NCI-H1694 (cell line): ENCODE measurements at places on chromosomes 2 and 18.
A peak's percentile ranks its signal among the peaks of the same experiment; 100 is the strongest.

DNA sequence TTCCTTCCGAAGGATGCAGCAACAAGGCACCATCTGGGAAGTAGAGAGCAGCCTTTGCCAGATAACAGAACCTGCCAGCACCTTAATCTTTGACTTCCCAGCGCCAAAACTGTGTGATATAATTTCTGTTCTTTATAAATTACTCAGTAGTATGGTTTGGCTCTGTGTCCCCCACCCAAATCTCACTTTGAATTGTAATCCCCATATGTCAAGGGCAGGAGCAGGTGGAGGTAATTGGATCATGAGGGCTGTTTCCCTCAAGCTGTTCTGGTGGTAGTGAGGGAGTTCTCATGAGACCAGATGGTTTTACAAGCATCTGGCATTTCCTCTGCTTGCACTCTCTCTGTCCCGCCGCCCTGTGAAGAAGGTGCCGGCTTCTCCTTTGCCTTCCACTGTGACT, 899.9 kb downstream of the TRIB2 start:
- DNase-seq: peak; percentile 7

- DNase-seq: no peak
Observed at GRCh38 chr18:24586662-24587360, 126.4 kb downstream of the HRH4 start.

DNA sequence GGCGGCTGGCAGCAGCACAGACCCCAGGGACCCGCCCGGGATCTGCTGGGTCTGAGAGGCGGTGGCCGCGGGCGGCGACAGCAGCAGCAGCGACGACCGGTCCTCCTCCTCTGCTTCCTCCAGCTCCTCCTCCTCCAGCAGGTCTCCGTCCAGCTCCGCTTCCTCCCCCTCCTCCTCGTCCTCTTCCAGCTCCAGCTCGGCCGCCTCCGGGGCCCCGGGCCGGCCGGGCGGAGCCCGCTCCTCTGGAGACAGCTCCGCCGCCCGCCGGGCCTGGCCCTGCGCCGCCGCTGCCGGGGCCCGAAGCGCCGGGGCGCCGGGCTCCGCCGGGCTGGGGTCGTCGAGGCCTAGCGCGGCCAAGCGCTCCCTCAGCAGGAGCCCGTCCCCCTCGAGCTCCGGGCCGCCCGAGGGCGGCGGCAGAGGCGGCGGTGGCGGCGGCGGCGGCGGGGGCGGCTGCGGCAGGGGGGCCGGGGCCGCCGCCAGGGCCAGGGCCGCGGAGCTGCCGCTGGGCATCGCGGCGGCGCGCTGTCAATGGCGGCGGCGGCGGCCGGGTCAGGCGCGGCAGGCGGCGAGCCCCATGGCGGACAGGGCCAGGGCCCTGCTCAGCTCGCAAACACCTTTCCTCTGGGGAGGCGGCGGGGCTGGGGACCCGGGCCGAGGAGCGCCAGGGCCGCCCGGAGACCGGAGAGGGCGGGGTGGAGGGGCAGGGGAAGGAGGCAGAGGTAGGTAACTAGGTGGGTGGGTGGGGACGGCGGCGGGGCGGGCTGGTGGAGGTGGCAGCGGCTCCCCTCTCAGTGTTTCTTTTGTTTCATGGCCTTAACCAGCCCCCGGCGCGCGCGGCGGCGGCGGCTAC, 445 bp downstream of the MEX3C start:
- DNase-seq: no peak

DNA sequence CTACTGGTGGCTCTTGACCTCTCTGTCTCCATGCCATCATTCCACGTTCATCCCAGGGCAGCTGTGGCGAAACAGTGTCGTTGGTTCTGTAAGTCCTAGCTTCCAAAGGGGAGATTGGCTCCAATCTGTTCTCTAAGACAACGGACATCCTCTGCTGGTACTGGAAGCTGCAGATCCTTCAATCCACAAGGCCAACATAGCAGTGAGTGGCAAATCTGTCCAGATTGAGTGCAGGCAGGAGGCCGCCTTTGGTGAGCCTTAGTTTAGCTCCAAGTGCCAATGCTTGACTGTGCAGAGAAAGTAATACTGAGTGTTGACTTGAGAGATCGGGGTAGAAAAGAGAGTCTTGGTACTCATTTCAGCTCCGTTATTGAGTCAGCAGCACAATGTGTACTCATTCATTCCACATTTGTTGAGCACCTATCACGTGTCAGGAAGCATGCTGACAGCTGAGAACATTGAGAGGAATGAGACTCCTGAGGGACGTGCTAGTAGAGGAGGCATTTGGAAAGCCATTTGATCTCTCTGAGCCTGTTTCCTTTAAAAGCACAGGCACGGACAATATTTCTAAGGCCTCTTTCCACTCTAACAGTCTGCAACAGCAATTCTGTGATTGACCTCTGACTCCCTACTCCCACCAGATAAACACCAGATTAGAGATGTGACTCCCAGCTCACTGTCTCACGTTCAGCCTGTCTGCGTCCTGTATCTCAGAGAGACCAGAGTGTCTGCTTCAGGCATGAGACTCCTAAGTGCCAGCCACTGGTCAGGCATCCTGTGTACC, 306.0 kb downstream of the CLIP4 start:
- no peak for DNase-seq

DNA sequence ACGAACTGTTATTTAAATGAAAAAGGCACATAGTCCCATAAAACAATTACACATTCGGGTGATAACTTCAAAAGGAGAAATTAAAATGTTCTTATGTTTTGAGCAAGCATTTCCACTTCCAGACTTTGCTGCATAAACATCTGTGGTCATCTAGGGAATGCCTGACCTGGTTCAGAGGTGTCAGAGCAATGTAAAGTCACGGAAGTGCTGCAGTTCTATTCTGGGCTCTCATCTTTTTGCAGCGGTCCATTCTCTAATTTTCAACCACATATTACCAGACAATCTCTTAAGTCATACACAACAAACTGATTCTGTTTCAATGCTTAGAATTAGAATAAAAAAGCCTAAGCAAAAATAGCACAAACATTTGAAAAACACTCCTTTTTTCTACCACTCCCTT, 22.0 kb upstream of the PTH2R start:
- no peak for DNase-seq

DNA sequence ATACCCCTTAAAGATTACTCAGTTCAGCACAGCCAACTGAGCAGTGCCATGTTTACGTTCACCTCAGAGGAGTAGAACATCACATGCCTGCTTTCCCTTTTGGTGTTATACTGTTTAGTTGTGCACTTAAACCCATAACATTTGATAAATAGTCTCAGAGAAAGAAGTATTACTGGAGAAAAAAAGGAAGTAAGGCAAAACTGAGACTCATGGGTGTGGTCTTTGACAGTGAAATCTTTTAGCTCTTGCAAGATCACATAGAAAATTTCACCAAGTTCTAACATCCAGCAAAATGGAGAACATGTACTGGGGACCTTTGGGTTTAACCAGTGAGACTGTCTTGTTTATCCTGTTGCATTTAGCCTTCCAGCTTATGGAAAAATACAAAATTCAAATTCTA, 5.6 kb downstream of the TANK start:
- DNase-seq: no peak

- DNase-seq: no peak
Observed at GRCh38 chr2:4077017-4077416, 373.6 kb downstream of the DCDC2C start.

DNA sequence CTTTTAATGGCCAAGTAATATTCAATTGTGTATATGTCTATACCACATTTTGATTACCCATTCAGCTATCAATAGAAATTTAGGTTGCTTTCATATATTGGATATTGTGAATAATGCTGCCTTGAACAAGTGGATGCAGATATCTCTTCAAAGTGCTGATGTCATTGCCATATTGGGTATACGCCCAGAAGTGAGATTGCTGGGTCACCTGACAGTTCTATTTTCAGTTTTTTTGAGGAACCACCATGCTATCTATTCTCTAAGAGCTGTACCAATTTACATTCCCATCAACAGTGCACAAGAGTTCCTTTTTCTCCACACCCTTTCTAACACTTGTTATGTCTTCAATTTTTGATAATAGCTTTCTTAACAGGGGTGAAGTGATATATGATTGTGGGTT, 306.9 kb downstream of the ZNF516 start:
- no peak for DNase-seq

- no peak for DNase-seq
Observed at GRCh38 chr18:10453806-10454680, at the start of gene APCDD1. TSS of gene APCDD1 (plus strand) at chr18:10454635. CDS start at chr18:10454982, 347 bp downstream.

DNA sequence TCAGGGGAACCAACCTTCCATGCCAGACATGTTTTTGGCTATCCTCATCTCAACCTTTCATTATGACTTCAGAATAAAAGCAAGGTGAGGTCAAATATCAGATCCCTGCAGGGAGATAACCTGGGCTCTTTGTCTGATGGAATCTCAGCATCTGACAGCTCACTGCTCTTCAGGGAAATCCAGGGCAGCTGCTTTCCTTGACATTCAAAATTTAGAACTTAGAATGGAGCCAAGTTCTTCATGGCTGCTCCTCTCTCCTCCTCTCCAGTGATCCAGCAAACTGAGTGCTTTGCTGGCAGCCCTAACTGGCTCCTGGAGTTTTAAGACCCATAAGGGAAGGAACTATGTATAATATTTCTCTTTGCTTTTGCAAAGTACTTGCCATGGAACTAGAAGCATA, 716.3 kb downstream of the TSN start:
- DNase-seq: no peak

DNA sequence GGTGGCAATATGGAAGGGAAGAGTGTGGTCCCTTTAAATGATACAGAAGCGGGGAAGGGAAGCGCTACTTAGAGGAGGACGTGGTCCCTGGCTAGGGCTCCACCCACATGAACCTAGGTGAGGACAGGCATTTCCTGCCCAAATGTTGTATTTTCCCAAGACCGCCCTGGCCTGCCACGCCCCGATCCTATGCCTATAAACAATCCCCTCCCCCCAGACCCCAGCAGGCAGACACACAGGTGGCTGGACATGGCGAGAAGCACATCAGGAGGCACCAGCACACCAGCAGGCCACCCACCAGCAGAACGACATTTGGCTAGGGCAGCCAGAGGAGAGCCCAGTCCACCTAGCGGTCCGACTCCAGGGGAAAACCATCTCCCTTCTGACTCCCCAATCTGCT, 47.2 kb downstream of the METTL8 start:
- DNase-seq: no peak

- DNase-seq: no peak
Observed at GRCh38 chr2:81576713-81577112, 1272.2 kb upstream of the LRRTM1 start.

- DNase-seq: no peak
Observed at GRCh38 chr2:209830722-209831465, 59.3 kb downstream of the UNC80 start.

GRCh38 chr2:113858764-113859163, 31.1 kb upstream of the ACTR3 start:
- DNase-seq: no peak

DNA sequence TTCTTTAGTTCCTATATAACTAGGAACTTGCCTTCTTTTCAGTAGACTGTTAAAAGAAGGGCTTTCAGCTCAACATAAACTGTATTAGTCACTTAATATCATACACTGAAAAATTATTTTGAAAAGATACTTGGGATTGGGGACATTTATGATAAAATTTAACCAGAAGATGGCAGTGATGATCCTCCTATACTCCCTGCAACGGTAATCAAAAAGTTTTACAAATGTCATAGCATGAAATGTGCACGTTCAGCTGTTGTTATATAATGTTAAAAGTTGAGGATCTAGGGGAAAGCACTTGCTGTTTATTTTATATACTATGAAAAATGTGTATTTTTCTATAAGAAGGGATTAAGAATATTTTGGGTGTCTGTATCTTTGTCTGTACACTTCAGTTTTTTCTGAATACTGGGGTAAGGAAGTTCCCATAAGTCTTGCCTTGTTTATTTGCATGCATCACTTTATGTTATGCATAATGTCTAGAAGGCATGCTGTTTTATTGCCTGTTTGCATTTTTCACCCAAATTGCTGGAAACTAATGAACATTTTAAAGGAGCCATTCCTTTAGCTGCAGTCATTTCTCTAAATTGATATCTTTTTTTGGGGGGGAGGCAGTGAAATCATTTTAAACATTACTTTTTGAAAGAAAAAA, 19.0 kb downstream of the DYNC1I2 start:
- peak; percentile 44 for DNase-seq

GRCh38 chr18:25929787-25930186, 160.6 kb downstream of the SS18 start:
- no peak for DNase-seq

DNA sequence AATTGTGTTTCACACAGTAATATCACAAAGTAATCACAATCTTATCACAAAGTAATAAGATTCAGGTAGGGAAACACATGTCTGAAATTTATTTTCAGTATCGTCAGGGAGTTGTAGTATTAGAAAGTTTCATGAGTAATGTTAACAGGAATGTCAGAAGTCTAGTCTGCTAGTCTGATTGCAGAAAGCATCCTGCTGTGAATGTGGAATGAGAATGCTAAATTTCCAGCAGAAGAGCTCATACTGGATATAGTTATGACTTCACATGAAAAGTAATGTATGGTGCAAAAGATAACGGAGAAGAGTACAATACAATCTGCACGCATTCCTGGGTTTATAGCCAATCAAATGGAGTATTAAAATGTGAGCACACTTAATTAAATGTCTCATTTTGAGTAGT, 494.7 kb upstream of the SETBP1 start:
- no peak for DNase-seq

GRCh38 chr2:41735476-41735875, 312.3 kb upstream of the PKDCC start:
- DNase-seq: no peak

DNA sequence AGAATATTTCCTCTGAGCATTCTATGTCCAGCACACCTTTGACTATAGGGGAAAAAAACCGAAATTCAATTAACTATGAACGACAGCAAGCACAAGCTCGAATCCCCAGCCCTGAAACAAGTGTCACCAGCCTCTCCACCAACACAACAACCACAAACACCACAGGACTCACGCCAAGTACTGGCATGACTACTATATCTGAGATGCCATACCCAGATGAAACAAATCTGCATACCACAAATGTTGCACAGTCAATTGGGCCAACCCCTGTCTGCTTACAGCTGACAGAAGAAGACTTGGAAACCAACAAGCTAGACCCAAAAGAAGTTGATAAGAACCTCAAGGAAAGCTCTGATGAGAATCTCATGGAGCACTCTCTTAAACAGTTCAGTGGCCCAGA, 79.4 kb upstream of the FAM117B start:
- DNase-seq: no peak

DNA sequence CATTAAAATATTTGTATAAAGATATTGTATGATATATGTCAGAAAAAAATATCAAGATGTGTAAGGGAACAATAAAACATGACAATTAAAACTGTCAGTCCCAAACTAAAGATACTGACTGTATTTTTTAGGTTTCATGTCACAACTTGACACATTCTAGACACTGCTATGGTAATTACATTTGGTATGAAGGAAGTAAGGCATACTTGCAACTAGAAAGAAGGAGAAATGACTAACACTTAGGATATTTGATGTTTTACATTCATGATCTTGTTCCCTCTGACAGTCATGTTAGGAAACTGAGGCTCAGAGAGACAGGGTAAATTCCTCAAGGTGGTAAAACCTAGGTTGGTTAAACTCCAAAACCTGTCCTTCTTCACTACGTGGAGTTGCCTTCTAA, 68.3 kb downstream of the TMEFF2 start:
- DNase-seq: no peak

GRCh38 chr2:62217970-62218369, 22.1 kb downstream of the B3GNT2 start:
- DNase-seq: no peak

- DNase-seq: no peak
Observed at GRCh38 chr2:12733846-12734245, 17.1 kb downstream of the TRIB2 start.

GRCh38 chr2:158894078-158894477, 74.4 kb upstream of the TANC1 start:
- no peak for DNase-seq

GRCh38 chr2:33588232-33588631, 10.9 kb downstream of the FAM98A start:
- no peak for DNase-seq
